Spinal cord (tissue), 10 donors: ENCODE measurements at places on chromosomes 6 and 20.
A peak's percentile ranks its signal among the peaks of the same experiment; 100 is the strongest.

DNA sequence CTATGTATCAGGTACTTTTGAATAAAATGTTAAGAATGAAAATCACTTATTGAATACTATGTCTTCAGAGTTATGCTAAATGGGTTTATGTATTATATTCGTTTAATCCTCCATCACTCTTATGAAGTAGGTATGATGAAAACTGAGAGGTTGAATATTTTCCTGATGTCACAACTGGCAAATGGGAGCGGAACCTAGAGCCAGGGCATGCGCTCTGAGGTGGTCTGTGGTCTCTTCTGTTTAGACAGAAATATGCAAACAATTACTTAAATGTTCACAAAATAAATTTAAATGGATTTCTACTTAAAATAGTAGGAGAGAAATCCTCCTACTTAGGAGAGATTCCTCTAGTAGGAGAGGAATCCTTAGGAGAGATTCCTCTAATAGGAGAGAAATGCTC, 21.3 kb upstream of the UTRN start:
- DNase-seq = no peak

GRCh38 chr20:62096421-62097380, 25.6 kb upstream of the LSM14B start:
- DNase-seq = no peak

- no peak for DNase-seq
Measured at GRCh38 chr6:45052325-45052724, 275.8 kb upstream of the RUNX2 start.

DNA sequence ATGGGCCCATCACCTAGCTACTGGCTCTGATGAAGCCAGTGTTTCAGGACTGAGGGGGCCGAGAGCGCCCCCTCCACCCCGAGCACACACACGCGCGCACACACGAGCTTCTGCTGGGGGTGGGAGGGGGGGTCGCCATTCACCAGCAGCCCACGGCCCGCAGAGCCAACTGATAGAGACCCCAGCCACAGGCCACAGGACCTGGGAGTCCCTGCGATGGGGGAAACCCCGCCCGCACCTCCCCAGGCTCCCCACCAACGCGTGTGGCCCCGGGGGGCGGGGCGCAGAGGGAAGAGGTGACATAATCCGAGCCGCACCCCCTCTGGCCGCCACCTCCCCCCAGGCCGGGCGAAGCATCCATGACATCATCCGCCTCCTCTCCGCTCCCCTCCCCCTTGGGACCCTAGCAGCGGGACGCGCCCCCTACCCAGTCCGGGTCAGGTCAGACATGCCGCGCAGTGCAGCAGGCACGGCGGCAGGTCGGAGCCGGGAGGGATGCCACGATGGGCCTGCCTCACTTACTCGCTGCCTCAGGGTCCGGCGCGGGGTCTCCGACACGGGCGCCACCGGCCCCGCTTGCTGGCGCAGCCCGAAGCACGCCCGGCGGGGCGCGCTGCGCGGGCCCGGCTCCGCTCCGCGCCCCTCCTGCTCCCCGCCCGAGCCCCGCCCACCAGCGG, at the start of gene LZTS3:
Gene LZTS3, minus strand, starts transcription at position 617 of the 677 bp plus-strand sequence. CDS start 6,386 bp downstream, outside the sequence.
- DNase-seq = peak; percentile 91

- peak; percentile 48 for DNase-seq
Measured at GRCh38 chr6:164554700-164555476, 754.5 kb downstream of the C6orf118 start.

DNA sequence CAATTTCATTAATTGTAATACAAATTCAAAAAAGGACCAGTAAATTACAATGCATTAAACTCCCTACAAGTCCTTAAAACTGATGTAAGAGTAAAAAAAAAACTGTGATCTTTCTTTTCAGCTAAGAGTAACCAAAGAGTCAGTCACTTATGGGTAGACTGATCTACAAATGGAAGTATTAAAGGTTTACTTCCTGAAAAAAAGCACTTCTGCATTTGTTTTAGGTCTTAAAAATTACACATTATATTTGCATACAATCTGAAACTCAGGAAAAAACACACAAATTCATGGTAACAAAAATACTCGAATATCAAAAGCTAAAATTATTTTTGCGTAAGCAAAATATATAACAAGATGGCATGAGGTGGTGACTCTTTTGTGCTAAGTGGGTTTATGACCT, 23.5 kb downstream of the USP49 start:
- no peak for DNase-seq

GRCh38 chr6:130452336-130452735, 86.5 kb downstream of the TMEM200A start:
- no peak for DNase-seq

DNA sequence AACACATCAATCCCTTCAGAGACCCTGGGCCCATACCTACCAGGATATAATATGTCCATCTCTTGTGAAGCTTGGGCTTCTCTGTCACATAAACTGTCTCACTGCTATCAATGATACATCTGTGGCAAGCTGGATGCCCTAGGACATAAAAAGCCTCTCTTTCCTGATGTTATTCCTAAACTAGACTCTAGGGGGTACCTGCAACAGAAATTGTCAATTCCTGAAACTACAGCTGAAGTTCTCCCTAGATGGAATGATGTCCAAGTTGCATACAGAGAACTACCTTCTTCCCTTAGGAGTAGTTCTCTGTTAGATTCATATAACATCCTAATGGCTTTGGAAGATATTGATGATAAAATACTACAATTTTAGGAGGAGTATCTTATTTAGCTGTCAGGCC, 35.8 kb downstream of the TBX18 start:
- DNase-seq = no peak

GRCh38 chr6:126039284-126039683, 52.9 kb downstream of the TRMT11 start:
- no peak for DNase-seq

DNA sequence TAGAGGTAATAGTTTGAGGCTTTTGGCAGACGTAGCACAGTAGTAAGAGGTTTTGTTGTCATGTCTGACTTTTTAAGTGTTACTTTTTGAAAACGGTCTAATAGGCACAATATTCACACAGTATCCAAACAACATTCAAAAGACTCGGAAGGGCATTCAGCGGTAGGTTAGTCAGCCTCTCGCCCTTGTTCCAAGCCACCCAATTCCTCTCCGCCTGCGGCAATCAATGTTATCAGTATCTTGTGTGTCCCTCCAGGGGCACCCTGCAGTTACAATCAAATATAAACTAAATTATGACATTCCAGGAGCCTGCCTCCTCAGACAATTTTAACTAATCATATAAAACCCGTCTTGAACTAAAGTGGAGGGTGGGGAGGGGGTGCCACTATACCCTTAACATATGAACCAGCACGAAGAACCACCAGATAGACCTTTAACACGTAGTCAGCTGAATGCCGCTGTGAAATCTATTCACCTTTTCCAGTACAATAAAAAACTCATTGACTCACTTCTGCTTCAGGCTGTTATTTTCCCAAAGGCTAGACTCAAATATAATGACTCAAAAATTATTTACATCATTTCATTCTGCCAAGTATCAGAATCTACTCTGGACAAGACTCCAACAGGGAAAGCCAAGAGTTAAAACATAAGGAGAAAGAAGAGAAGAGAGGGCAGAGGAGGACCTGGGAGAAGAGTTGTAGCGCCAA, 1.6 kb downstream of the TENT5A start:
- DNase-seq = no peak

GRCh38 chr6:110492584-110492983, 16.2 kb upstream of the SLC22A16 start:
- no peak for DNase-seq
